CD14-positive monocyte (primary cell): ENCODE measurements at places on chromosomes 2 and 18.

- H3K4me1 ChIP-seq: no peaks in the 10 kb centered on the region
- H3K36me3 ChIP-seq: no peaks in the 10 kb centered on the region
- peak; percentile 59 for DNase-seq
- H3K27ac ChIP-seq: no peak overlapping the region
Measured at GRCh38 chr2:230007931-230008707, 60.6 kb downstream of the SLC16A14 start.

DNA sequence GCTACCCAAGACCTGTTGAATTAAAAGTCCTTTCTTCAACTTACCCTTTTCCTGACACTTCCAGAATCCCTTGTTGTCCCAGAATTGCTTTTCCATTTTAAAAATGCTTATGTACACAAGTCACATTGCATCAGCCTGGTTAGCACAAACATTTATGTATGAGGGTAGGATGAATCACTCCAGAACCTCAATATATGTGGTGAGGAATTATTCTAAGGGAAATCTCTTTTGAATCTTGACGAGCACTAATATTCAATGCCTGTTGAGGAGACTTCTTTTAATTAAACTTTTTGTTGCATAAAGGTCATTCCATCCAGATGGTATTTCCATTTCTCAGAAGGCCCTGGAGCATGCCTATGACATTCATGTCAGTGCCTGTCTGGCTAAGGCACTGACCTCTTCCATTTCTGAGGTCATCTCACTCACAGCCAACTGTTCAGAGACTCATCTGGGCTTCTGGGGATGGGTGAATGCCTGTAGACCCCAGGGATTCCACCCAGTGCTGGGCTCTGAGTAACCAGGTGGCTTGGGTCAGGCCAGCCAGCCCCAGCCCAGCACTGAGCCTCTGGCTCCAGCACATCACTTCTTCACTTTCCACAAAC is 28.2 kb downstream of the ACMSD start:
- H3K4me1 ChIP-seq: no peaks in the 10 kb centered on the region
- no peaks in the 10 kb centered on the region for H3K27me3 ChIP-seq
- H3K27ac ChIP-seq: no peak overlapping the region
- H3K4me3 ChIP-seq: no peak overlapping the region

DNA sequence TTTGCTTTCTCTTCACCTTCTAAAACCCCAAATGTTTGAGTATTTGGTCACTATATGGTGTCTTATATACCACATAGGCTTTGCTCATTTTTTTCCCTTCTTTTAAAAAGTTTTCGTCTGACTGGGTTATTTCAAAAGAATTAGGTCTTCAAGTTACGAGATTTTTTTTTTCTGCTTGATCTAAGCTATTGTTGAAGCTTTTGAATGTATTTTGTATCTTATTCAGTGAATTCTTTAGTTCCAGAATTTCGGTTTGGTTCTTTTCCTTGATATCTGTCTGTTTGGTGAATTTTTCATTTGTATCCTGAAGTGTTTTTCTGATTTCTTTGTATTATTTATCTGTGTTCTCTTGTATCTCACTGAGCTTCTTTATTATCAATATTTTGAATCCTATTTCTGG is 93.5 kb downstream of the ARL6IP6 start:
- H3K36me3 ChIP-seq: no peaks in the 10 kb centered on the region
- H3K4me1 ChIP-seq: no peaks in the 10 kb centered on the region
- H3K4me3 ChIP-seq: no peak overlapping the region
- no peaks in the 10 kb centered on the region for H3K27me3 ChIP-seq
- DNase-seq: no peak

- DNase-seq: no peak
- no peaks in the 10 kb centered on the region for H3K27me3 ChIP-seq
- no peak overlapping the region for H3K4me3 ChIP-seq
- H3K36me3 ChIP-seq: no peaks in the 10 kb centered on the region
Measured at GRCh38 chr18:75316223-75316622, 105.6 kb downstream of the TSHZ1 start.

DNA sequence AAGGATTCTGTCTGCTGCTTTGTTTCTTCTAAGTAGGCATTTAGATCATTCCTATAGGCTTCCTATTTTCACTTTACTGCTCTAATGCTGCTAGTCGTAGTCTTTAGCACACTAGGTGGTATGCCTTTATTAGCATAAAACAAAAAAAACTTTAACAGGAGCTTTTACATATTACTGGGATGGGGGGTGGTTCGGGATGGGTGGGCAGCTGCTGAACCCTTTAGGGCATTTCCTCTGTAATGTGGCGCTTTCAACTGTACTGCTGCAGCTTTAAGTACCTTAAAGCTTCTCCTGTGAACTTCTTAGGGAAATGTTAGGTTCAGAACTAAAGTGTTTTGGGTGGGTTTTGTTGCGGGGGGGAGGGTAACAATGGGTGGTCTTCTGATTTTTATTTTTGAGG is 41.3 kb downstream of the ACTR2 start:
- no peak overlapping the region for H3K27ac ChIP-seq
- no peak for DNase-seq
- H3K36me3 ChIP-seq: peaks cover 78% of the 10 kb centered on the region
- no peak overlapping the region for H3K4me3 ChIP-seq
- no peaks in the 10 kb centered on the region for H3K27me3 ChIP-seq
- no peaks in the 10 kb centered on the region for H3K4me1 ChIP-seq

GRCh38 chr2:198653311-198653710 is 804.4 kb downstream of the SATB2 start:
- H3K4me1 ChIP-seq: no peaks in the 10 kb centered on the region
- no peak overlapping the region for H3K4me3 ChIP-seq
- no peak overlapping the region for H3K27ac ChIP-seq
- H3K27me3 ChIP-seq: no peaks in the 10 kb centered on the region
- no peak for DNase-seq

- peaks cover 39% of the 10 kb centered on the region for H3K4me1 ChIP-seq
- H3K27me3 ChIP-seq: no peaks in the 10 kb centered on the region
- no peak overlapping the region for H3K4me3 ChIP-seq
Measured at GRCh38 chr2:112257575-112257974, 2.7 kb upstream of the ZC3H8 start.

DNA sequence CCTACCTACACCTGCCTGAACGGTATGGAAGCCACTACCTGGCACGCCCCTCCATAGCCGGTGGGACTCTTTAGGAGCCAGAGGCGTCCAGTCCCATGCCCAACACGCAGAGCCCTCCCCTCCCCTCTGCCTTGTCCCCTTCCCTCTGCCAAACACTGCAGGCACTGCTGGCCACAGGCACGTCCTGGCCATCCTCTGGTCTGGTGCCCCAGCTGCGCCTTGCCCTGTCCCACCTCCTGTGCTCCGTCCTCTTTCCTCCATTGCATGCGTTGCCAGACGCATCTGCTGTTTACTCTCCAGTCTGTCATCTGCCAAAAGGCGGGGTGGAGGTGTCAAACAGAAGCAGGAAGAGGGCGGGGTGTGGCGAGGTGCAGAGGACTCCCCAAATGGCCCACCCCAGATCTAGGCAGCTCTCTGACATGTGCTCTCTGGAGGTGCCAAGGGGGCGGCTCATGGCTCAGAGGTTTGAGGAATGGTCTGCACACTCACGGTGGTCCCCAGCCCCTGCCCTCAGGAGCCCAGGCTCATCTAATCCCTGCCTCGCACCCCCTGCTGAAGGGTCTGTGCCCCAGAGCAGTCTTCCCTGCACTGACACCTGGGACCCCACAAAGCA is 45.1 kb downstream of the HS6ST1 start:
- H3K27me3 ChIP-seq: no peaks in the 10 kb centered on the region
- DNase-seq: no peak
- H3K4me3 ChIP-seq: no peak overlapping the region
- no peaks in the 10 kb centered on the region for H3K36me3 ChIP-seq
- no peaks in the 10 kb centered on the region for H3K4me1 ChIP-seq
- H3K27ac ChIP-seq: no peak overlapping the region

DNA sequence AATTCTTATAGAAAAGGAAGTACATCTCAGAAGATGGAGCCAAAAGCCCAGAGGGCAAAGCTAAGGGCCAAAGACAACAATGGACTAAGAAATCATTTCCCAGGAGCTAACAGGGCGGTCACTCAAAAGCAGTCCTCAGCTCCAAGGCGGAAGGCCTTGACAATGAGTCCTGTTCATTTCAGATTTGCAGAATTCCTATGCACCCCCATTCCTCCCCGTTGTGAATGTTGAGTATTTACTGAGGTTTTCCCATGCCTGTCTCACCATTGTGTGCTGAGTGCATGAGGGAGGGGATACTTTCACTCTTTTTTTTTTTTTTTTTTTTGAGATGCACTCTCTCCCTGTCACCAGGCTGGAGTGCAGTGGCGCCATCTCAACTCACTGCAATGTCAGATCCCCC is 18.8 kb upstream of the DTNB start:
- no peak overlapping the region for H3K27ac ChIP-seq
- H3K4me1 ChIP-seq: no peaks in the 10 kb centered on the region
- no peaks in the 10 kb centered on the region for H3K27me3 ChIP-seq
- DNase-seq: no peak
- H3K36me3 ChIP-seq: no peaks in the 10 kb centered on the region
- H3K4me3 ChIP-seq: no peak overlapping the region

GRCh38 chr2:210421916-210422315 is 54.6 kb downstream of the LANCL1 start:
- H3K4me3 ChIP-seq: no peak overlapping the region
- H3K27ac ChIP-seq: no peak overlapping the region
- H3K36me3 ChIP-seq: no peaks in the 10 kb centered on the region
- peaks cover 10% of the 10 kb centered on the region for H3K4me1 ChIP-seq
- DNase-seq: no peak

DNA sequence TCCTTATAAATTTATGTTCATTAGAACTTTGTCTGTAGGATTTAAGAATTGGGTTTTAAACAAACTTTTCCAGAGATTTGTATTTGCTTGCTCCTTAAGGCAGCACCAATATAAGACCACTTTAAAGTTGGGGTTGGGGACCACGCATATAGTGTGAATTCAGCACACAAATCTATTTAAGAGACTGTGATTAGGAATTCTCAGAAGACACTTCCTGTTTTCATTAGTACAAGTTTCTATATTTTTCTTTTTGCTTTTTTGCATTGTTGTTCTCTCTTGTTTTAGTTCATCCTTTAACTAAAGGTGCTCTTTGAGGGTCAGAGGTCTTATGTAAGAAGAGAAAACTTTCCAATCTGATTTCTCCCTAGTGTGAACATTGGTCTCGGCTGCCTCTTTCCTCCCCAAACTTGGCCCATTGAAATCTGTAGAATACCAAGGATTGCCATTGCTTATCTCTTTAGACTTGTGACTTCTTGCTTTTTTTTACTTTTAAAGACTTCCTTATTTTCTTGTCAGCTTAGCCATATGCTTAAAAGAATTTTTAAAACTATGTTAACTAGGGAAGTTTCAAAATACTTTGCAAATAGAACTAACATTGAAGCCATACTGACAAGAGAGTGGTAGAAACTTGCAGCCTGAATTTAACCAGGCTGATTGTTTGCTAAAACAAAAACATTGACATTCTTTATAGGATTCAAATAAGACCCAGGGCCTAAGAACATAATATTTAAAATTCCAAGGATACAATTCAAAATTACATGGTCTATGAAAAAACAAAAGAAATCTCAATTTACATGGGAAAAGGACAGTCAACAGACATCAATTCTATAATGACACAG is 264.1 kb upstream of the FN1 start:
- H3K4me1 ChIP-seq: peaks cover 53% of the 10 kb centered on the region
- H3K27me3 ChIP-seq: no peaks in the 10 kb centered on the region
- peak overlapping the region; percentile 81 for H3K27ac ChIP-seq
